ENCODE measurements at places on chromosomes 6 and 20.

- no peak for DNase-seq
Observed at GRCh38 chr6:140140891-140141290, 766.4 kb upstream of the CITED2 start.

DNA sequence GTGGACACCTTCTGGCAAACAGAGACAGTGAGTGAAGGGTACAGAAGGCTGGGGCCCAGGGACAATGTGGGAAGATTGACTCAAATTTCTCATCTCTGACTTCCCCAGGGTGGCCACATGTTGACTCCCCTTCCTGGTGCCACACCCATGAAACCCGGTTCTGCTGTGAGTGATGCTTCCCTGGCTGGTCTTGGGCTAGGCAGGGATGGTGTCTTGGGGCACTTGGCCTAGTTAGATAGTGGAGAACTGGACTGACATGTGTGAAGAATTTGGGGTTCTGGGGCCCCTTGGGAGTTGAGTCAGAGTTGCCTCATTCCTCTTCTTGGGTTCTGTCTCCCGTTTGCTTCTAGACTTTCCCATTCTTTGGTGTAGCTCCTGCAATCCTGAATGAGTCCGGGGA, 34.2 kb downstream of the GSS start:
- DNase-seq = no peak

DNA sequence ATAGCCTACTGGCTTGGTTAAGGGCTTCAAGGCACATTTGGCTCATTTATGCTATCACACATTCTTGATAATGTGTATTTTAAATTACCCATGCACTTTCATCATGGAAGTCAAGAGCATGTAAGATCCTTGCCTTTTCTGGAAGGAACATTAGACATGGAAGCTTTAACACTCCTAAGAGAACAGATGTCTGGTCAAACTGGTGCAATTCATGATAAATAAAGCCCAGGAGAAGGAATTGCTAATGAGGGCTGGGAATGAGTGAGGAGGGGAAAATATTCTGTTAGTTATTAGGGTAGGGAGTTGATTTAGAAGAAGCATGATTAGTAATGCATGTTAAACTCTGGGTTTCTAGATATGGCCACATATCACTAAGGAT, 688.6 kb upstream of the CITED2 start:
- no peak for DNase-seq

DNA sequence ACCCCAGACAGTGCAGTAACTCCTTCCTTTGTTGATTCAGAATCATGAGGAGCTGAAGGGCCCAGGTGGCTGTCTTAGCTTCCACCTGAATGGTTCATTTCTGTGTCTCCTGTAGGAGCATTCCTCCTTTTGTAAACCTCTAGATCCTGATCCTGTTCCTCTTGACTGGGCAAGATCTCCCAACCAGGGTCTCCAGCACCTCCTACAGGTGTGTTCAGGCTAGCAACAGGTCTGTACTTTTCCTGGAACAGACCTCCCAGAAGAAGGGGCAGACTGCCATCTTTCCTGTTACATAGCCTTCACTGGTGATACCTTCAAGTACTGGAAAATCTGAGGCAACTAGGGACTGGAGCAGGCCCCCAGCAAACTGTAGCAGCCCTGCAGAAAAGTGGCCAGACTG, 35.2 kb downstream of the HLA-B start:
- no peak for DNase-seq

GRCh38 chr6:158825951-158826306, 6.8 kb upstream of the EZR start:
- no peak for DNase-seq

DNA sequence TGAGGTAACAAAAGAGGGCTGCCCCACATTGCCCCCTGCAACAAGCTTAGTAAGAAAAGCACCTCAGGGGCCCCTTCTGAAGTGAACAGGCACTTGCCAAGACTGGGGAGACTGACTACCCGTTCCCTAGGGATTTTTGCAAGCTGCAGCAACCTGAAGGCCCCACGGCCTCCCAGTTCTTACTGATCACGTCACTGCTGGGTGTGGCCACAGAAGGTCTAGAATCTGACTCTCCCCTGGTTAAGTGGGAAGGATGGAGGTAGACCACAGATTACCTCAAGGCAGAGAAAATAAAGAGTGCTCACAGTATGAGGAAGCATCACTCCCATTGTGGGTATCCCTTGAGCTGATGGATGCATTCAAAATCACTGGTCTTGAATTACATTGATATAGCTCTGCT, 201.5 kb upstream of the KCNQ5 start:
- no peak for DNase-seq

GRCh38 chr6:163132050-163132750, 282.3 kb upstream of the QKI start:
- no peak for DNase-seq

DNA sequence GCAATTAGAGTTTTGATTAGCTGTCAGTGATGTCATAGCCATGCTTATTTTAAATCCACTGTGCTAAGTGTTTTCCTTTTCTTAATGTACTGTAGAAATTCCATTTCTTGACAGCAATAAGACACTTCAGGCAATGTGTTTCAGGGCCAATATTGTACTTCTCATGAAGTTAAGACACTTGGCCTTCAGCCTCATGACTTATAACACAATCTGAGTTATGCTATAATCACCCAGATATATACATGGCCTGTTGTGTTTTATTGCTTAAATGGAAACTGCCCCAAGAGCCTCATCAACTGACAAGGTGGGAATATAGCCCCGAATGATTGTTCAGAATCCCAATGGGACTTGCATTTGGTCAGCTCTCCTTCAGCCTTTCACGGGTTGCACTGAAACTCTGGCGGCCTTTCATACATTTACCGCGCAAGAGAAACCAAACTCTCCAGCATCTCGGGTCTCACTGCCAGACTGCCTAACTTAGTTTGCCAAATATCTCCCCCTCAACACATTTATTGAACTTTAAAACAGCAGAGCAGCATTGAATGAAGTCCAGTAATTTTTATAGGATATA, 44.2 kb upstream of the TBX18 start:
- no peak for DNase-seq

DNA sequence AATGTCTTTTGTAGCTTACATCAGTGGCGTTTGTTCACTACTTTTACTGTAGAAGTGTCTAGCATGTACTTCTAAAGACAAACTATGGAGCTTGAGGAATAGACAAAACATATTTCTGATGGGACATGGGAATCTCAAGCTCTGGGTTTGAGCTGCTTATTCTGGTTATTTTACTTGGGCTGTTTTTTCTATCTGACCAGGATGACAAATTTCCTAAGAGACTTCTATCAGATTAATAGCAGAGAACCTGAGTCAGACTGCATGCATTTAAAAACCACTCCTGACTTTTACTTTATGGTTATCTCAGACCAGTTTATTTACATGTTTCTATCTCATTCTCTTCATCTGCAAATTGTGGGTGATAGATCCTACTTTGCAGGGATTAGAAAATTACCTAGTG, 1282.3 kb upstream of the GJE1 start:
- no peak for DNase-seq

- DNase-seq = no peak
Observed at GRCh38 chr6:26141378-26141904, 54.2 kb downstream of the HFE start.

DNA sequence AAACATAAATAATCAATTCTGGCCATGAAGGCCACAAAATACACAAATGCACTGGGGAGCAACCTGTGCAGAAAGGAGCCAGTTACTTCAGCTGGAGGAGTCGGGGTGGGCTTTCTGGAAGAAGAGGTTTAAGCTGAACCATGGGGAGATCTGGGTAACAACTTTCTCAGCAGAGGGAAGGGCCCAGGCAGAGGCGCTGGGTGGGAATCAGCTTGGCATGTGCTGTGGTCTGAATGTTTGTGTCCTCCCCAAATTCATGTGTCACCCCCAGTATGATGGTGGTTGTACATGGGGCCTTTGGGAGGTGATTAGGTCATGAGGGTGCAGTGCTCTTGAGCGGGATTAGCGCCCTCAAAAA, 107.9 kb downstream of the SYCP2 start:
- no peak for DNase-seq

GRCh38 chr20:39376788-39377187, 414.6 kb downstream of the DHX35 start:
- no peak for DNase-seq

- DNase-seq = no peak
Observed at GRCh38 chr20:6169251-6169650, 46.4 kb upstream of the FERMT1 start.

DNA sequence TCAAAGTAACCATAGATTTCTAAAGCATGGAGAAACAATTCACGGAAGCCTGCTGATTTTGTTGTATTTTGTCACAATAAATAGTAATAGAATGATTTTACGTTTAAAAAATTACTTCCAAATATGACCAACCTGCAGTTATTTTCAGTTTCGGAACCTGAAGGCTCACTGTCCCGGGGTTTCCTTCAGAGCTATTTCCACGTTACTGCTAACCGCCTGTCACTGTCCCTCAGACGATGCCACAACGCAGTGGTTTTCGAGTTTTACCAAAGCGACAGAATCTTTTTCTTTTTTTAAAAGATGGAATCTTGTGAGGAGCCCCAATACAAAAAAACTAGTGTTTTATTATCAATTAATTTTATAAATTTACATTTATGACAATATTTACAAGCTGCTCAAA, 40.5 kb downstream of the PSMG4 start:
- no peak for DNase-seq

GRCh38 chr20:50108556-50109235, 4.3 kb downstream of the UBE2V1 start:
- no peak for DNase-seq

DNA sequence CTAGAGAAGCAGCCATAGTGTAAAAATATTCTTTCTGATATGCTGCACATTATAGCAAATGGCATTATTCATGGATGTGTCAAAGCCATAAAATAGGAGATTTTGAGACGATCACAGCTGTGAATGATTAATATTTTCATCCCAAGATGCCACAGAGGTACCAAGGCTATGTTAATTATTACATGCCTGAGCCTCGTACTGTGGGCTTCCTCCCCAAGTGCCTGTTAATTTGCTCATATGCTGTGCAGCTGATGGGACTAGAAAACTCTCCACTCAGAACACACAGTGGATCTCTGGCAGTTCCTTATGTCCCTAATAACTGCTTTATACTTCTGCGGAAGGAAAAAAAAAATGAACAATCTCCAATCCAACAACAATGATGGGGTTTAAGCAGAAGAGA, 184.9 kb upstream of the TSHZ2 start:
- DNase-seq = no peak

DNA sequence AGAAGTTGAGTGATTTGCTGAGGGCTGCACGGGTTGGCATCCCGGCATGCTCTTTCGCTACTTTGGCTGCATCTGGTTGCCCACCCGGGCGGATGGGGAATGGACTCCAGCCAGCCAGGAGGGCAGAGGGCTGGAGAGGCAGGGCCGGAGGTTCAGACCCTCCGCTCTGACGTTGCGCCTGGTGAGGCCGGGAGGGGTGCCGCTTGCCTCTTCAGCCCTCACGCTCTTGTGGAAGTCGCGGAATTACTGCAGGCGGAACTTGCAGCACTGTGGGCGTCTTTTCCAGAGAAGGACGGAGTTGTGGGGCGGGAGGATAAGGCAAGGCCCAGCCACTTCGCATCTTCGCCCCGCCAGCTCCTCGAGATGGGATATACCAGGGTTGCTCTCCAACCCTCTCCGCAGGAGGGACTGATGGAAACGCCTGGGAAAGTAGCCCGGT, 656 bp downstream of the RTEL1 start:
- DNase-seq = no peak

GRCh38 chr20:44646023-44646640, 5.4 kb downstream of the ADA start:
- no peak for DNase-seq

- DNase-seq = no peak
Observed at GRCh38 chr20:13402986-13403385, 181.9 kb downstream of the ISM1 start.

DNA sequence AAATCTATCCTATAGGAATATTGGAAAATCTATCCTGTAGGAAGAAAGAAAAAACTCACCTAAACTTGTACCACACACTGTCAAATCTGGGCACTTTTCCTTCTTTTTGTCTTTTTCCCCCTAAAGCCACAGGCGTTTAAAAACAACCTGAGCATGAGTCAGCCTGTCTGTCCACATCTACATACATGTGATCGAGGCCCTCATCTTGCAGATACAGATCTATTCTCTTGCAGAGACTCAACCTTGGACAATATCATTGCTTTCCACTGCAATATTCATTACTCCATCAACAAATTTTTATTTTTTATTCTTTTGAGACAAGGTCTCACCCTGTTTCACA, 95.9 kb upstream of the IYD start:
- no peak for DNase-seq

DNA sequence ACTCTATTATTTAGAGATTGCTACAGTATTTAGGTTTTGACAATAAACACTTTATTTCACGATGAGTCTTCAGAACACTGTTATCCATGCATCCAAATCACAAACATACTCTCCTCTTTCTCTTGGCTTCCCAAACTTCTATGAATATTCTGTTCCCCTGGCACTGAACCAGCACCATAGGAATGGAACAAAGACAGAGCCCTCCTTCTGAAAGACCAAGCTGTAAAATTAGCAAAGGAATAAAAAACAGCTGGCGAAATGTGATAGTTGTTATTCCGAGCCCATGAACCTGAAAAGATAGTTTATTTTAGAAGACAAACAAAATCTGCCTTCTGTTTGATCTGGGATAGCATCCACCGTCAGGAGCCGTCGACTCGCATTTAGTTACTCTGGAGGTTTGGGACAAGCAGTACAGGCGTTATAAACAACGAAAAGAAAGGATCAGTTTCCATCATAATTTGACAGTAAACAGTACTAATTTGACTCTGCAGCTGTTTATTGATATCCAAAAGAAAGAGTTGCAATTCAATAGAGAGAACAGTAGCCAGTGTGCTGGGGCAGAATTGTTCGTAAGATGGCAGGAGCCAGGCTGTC, 161.4 kb downstream of the CLIC5 start:
- no peak for DNase-seq

- DNase-seq = no peak
Observed at GRCh38 chr6:37032239-37032638, 26.8 kb downstream of the FGD2 start.

DNA sequence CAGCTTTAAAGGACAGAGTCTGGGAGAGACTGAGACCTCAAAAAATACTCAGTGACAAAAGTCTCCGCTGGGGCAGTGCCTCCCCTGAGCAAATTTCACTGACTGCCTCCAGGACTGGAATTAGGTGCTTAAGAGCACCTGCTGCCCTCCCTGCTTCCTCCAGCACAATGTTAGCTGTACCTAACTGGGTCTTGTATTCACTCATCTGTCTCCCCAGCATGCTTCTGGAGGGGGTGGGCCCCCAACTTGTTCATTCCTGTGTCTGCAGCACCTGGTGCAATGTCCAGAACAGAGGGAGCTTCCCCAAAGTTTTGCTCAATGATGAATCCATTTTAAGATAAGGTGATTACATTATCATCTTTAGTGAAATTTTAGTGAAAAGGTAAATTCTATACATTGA, 650.7 kb downstream of the KIF16B start:
- DNase-seq = no peak

- no peak for DNase-seq
Observed at GRCh38 chr6:131911951-131912350, 39.2 kb downstream of the CCN2 start.

GRCh38 chr6:29938746-29939508, 3.4 kb upstream of the HLA-A start:
- no peak for DNase-seq

DNA sequence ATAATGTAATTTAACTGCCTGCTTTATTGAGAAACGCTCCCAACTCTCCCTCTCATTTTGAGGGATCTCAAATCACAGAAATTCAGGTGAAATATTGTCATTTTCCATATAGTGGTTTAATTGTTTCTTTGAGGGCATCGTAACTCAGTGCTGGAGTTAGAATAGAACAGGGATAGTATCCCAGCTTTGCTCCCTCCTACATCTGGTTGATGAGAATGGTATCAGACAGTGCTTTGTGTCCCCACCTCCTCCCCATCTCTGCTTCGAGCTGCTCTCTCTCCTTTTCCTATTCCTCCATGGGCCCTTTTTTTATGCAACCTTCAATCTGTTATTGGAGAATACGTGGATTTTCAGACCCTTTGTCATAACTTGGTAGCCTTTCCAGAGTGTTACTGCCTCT, 41.2 kb upstream of the REV3L start:
- DNase-seq = no peak

Measured in dermis microvascular lymphatic vessel endothelial cell (primary cell).